NAMALWA (cell line): ENCODE measurements at places on chromosomes 1 and 21.
A peak's percentile ranks its signal among the peaks of the same experiment; 100 is the strongest.

DNA sequence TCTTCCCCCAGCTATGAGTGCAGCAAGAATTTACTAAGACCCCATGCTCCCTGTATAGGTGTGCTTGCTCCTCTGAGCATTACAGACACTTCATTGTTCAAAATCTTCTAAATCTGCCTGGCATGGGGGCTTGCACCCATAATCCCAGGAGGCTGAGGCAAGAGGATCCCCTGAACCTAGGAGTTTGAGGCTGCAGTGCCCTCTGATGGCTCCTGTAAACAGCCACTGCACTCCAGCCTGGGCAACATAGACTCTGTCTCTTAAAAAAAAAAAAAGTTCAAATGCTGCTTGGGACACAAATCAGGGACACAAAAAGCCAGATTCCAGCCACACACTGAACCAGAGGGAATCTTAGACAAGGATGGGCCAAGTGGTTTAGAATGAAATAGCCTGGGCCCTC is 3.4 kb upstream of the ACOT7 start:
- DNase-seq, result no peak

GRCh38 chr1:53145051-53145600 is 2.7 kb upstream of the SLC1A7 start:
- no peak for DNase-seq

- DNase-seq, result no peak
Measured at GRCh38 chr1:185860311-185860710, 126.1 kb downstream of the HMCN1 start.

DNA sequence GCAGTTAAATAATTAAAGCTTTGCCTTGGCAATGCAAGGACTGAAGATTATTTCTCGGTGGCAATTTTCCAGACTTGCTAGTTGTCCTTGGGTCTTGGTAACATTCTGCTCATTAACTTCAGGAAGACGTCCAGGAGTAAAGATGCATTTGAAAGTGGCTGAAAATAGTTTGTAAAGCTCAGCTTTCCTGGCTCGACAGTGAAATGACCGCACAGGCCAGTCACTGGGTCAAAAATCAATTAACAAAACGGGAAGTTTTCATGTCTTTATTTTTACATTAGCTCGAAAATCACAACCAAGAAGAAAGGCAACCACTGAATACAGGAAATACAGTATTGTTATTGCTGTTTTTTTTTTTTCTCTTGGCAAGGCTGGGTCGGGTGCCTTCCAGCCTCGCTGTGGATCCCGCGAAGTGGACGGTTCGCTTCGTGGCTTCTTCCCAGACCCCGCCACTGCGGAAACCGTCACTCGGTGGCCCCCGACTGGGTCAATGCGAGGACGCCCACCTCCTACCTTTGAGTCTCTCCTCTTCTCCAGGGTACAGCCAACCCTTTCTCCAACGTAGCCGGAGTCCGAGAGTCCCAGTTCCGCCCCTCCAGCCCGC is 479 bp upstream of the SNX7 start:
- no peak for DNase-seq

GRCh38 chr1:147167365-147167764 is 4.9 kb downstream of the PRKAB2 start:
- no peak for DNase-seq

DNA sequence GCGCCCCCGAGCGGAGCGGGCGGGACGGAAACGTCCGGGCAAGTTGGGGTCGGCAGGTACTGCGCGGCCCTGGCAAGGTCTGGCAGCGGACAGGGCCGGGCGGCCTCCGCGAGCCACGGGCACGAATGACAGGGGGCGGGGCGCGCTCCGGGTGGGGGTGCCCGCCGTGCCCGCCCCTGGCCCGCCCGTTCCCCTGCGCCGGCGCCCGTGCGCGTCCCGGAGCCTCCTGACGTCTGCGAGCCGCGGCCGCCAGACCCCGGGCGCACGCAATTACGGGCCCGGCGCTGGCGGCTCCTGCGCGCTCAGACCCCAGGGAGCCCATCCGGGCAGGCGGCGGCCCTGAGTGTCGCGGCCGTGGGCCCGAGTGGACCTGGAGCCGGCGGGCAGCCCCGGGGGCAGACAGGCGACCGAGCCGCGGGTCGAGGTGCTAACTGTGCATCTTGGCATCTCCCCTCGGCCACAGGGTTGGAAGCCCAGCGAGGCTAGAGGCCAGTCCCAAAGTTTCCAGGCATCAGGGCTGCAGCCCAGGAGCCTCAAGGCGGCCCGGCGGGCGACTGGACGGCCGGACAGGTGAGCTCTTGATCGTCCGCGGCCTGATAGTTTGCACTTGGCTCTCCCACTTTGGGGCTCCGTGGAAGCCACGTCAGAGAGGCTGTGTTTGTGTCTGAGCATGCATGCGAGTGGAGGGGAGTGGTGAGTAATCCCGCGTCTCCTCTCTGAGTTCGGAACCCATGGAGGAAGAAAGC is 918 bp downstream of the MIB2 start:
- DNase-seq, result no peak

DNA sequence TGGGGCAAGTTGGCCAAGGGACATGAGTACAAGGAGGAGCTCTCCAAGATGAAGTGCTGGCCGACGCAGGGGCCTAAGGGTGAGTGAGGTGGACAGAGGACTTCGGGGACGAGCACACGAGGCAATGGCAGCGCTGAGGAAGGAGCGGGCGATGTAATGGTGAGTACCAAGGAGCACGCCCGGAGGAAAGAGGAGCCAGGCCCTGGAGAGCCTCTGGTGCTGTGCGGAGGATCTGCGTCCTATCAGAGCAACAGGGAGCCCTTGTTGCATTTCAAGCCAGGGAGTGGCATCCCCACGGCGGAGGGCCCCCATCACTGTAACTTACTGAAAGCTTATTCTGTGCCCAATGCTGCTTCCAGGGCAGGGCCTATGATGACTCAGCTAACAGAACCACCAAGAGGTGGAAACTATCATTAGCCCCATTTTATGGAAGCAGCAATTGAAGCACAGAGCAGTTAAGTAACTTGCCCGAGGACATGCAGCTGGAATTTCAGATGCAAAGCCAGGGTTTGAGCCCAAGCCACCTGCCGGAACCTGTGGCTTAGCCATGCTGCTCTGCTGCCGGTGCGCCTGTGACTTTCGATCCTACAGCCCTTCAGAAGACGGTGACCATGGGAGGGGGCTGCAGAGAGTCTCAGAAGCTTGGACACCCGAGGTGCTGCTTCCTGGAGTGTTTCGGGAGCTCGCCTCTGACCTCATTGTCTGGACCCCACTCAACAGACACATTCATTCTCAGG is 17.6 kb upstream of the AJAP1 start:
- no peak for DNase-seq

DNA sequence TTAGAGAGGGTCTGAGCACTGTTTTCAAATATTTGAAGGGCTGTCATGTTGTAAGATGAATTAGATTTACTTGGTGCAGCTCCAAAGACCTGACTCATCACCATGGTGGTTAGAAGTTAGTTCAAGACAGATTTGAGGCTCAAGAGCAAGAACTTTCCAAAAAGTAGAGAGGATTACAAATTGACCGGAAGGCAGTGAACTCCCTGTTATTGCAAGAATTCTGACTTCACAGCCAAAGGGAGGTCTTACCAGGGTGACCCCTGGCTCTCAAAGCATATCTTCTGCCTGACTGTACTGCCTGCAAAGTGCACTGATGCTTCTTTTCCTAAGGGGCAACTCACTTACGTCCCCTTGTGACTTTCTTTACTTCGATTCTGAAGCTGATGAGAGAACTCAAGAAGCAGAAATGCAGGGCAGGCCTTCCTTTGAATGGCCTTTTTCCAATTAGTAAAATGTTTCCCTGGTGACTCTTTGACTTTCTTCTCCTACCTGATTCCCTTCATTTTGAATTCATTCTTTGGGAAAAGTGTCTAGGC is 86.4 kb downstream of the NAV1 start:
- DNase-seq, result no peak

DNA sequence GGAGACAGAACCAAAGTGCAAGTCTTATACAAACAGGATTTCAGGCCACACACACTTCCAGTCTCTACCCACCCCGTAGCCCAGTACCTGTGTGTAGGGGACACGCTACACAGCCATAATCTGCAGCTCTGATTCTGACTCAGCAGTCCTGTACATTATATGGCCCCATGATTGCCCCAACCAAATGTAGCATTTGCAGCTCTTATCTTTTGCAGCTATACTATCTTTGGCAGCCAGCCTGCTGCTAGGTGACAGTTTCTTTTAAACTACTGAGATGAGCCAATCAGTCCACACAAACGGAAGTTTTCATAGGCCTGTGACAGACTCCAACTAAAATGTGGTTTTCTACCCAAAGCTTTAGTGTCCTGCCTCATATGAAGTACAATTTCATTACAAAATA is 259.6 kb upstream of the ST6GALNAC5 start:
- no peak for DNase-seq

- DNase-seq, result no peak
Measured at GRCh38 chr1:206814716-206815341, 42.5 kb upstream of the IL10 start.

GRCh38 chr1:27045973-27046558 is 33.4 kb upstream of the TENT5B start:
- DNase-seq, result peak; percentile 77

DNA sequence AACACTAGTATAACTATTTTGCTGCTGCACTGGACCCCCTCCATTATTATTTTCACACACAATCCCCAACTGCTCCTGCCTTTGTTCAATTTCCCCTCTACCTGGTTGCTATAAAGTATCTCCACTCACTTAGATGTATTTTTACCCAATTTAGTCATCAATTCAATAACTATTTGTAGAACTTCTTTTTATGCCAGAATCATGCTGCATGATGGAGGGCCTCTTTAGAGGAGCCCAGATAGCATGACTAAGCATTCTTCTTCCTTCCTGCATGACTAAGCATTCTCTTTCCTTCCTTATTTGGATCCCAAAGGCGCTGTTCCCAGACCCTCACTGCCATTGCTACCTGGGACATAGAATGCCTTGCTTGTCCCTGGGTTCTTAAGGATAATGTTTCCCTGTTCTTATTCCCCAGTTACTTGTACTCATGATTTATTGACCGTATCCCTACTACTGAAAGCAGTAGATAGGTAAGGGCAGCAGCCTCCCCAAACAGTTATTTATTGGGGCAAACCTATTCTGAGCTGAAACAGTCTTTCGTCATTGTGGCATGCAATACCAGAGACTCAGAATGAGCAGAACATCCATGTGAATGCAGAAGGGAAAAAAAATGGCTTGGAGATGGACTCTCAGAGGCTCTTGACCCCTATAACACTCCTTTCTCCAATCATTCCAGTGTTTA is 89.3 kb upstream of the AKT3 start:
- DNase-seq, result no peak

DNA sequence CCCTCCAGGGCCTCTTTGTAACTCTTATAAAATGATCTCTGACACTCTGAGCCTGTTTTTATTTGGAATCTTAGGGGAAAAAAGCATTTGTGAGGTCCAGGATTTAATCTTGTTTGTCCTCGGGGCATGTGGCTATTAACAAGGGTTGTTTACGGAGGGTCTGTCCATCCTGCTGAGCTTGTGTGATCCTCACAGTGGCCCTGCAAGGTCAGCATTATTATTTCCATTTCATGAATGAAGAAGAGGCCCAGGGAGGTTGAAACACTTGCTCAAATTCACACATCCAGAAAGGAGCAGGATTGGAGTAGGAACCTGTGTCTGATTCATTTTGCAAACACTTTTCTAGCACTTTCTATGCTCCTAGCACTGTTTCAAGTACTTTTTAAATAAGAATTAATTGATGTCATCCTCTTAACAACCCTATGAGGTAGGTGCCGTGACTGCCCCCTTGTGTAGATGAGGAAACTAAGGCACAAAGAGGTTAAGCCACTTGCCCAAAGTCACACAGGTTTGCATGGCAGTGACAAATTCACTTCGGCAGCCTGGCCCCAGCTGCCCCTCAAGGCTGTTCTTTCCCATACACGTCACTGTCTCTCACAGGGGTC is 178.9 kb downstream of the MIS18A start:
- peak; percentile 45 for DNase-seq

DNA sequence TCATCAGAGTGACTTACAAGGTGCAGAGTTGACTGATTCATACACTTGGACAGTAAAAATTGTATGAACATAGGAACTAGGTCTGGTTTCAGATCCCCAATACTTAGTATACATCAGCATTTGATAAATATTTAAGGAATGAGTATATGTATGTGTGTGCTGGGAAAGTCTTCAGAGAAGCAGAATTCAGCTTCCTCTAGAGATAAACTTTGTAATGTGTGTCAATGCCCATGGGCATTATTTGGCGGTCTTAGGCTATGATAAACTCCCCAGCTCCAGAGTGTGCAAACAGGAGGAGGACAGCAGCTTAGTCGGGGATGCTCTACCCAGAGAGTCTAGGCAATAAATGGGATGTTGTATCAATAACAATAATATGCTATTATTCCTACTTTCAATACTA is 2.9 kb upstream of the CAMK1G start:
- no peak for DNase-seq

DNA sequence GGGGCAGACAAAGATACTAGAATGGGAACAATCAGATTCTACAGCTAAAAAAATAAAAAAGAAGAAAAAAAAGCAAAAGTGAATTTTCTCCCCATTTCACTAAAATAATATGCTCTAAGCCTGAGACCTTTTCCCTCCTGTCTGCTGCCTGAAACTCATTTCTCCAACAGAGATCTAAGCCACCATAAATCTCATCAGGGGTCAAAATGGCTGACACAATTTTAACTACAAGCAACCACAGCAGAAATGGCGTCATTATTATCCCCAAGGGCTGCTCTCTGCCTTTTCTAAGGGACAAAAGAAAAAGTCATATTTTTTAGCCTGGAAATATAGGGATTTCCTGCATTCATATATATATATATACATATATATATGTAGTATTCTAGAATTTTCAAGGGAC is 183.7 kb upstream of the CAMK1G start:
- no peak for DNase-seq

DNA sequence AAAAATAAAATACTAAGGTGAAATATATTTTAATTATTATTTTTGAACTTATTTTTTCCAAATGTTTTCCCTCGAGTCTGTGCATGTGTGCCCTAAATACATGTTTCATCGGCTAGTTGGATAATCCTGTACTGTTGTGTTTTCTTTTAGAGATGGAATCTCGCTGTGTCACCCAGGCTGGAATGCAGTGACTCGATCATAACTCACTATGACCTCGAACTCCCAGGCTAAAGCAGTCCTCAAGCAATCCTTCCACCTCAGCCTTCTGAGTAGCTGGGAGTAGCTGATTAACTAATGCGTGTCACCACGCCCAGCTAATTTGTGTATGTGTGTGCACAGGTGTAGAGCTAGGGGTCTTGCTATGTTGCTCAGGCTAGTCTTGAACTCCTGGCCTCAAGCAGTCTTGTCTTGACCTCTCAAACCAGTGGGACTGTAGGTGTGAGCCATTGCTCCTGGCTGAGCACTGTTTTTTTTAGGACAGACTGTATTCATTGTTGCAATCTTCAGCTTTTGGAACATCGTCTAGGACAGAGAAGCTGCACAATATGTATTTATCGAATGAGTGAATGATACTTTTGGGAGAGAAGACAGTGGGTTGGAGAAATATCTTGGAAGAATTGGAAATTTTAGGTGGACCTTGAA is 4.8 kb upstream of the TMCO1 start:
- DNase-seq, result no peak

- no peak for DNase-seq
Measured at GRCh38 chr1:228974273-228974672, 239.0 kb downstream of the RHOU start.
